ENCODE measurements at places on chromosomes 4 and X. TPM values are rescaled to one million over a fixed set of nuclear protein-coding genes. Genes with fewer than 3 reads are reported as not detected.

TMEM271 gene
- total RNA-seq: not detected

AP1AR gene
- total RNA-seq: 7.9 TPM

RTL9 gene
- 0.13 TPM for total RNA-seq

INTU gene
- total RNA-seq: 1.1 TPM

XAGE1B gene
- 224 TPM for total RNA-seq

PABPC1L2A gene
- not detected for total RNA-seq

PPP1R2C gene
- total RNA-seq: not detected

JCHAIN gene
- 0.20 TPM for total RNA-seq

PDE5A gene
- total RNA-seq: 0.39 TPM

Measured in A549 treated with Hydrocortisone at 1 μM for 4 hours (cell line).